ENCODE measurements at places on chromosomes 16 and 17. TPM values are rescaled to one million over a fixed set of nuclear protein-coding genes. Genes with fewer than 3 reads are reported as not detected.

The TNFRSF13B gene
- total RNA-seq, result not detected

The ODAD4 gene
- 0.15 TPM for total RNA-seq

The PERCC1 gene
- 111 TPM for total RNA-seq

The CDYL2 gene
- total RNA-seq, result 0.14 TPM

DNA sequence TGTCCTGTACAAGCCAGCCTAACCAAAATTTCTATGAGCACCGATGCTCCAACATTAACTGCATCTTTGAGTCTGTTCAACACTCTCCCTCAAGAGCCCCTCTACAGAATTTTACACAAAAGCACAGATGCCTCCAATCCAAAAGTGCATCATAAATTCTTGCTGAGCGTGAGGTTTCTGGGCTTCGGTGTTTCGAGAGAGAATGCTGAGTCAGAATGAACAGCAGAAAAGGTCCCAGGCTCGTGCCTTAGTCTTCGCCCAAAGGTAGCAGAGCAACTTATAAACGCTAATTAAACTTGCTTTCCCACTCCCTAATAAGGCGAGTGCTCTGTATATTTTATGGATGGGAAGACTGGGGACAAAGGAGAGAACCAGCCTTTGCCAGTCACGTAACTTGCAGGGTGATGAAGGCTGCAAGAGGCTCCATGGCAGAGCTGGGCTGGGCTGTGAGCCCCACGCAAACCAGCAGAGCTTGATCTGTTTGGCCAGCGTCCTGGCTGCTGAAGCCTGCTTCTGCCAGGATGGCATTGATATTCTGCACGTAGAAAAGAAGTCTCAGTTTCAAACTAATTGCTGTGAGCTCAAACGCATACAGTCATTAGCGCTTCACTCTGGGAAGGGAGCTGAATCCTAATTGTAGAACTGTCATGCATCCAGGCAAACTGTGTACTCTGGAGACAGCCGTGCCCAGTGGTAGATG lies 138.5 kb downstream of the DNAH9 start:
- H3K4me1 ChIP-seq, result no peaks in the 10 kb centered on the region
- H3K27me3 ChIP-seq, result no peaks in the 10 kb centered on the region
- no peak for DNase-seq
- no peak overlapping the region for H3K4me3 ChIP-seq

GRCh38 chr17:50051082-50051576 lies 4.8 kb upstream of the ITGA3 start:
- peak; percentile 54 for DNase-seq
- H3K36me3 ChIP-seq, result no peaks in the 10 kb centered on the region
- H3K4me3 ChIP-seq, result no peak overlapping the region
- no peak overlapping the region for H3K27ac ChIP-seq
- H3K4me1 ChIP-seq, result peaks cover 44% of the 10 kb centered on the region

GRCh38 chr17:51524524-51524923 lies 264.2 kb downstream of the UTP18 start:
- no peaks in the 10 kb centered on the region for H3K27me3 ChIP-seq
- no peak overlapping the region for H3K27ac ChIP-seq

GRCh38 chr16:27826893-27827289 lies 236.6 kb downstream of the GSG1L start:
- no peak for DNase-seq
- H3K36me3 ChIP-seq, result no peaks in the 10 kb centered on the region
- no peaks in the 10 kb centered on the region for H3K4me1 ChIP-seq

DNA sequence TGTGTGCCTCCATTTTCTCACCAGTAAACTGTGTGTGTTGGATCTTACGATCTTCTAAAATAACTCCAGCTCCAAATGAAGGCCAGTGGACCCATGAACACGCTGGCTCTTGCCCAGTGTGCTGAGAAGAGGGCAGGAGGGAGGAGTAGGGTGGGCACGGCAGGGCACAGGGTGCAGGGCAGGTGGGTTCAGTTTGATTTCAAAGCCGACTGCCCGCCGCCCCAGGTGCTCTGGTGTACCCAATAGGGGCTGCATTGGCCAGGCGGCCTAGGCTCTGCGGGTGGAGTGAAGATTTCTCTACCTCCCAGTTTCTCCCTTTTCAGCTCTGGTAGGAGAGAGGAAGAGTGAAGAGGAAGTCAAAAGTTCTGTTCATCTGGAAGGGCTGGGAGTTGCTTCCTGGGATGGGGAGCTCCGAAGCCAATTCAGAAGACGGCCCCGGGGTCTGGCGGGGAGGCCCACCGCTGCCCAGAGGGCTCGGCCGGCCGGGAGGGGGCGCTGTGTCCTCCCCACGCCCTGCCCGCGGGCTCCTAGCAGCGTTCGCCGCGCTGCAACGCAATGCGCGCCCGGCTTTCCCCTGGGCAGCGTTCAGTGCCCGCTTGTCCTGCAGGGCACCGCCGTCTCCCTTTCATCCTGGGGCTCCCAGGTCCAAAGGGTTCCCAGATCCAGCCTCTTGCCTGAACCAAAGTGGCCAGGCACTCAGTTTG lies 1.1 kb upstream of the CRHR1 start:
- H3K27ac ChIP-seq, result no peak overlapping the region
- DNase-seq, result peak; percentile 17
- H3K4me1 ChIP-seq, result no peaks in the 10 kb centered on the region
- H3K36me3 ChIP-seq, result no peaks in the 10 kb centered on the region
- peak overlapping the region; percentile 55 for H3K4me3 ChIP-seq

DNA sequence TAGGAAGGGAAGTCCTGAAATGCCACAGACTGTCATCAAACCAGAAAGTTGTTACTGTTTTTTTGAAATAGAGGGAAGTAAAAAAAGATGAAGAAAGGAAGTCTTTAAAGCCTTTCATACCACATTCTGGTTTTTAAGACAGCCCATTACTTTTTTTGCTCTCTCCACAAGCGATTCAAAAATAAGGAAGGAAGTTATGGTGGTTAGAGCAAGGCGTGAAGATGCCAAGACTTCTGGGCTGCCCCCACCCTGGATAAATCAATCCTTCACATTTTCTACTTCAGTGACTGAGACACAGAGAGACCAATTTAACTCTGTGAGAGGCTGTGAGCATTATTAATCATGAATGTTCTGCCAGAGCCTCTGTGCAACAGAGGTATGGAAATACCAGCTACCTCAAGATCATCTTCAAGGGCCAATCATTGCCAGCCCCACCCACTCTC lies 82.3 kb upstream of the BCAR1 start:
- H3K4me3 ChIP-seq, result no peak overlapping the region
- H3K36me3 ChIP-seq, result no peaks in the 10 kb centered on the region
- H3K27ac ChIP-seq, result no peak overlapping the region

GRCh38 chr17:2034806-2035540 lies 5.0 kb downstream of the DPH1 start:
- H3K4me1 ChIP-seq, result no peaks in the 10 kb centered on the region
- DNase-seq, result no peak
- H3K27me3 ChIP-seq, result no peaks in the 10 kb centered on the region
- no peak overlapping the region for H3K4me3 ChIP-seq
- no peak overlapping the region for H3K27ac ChIP-seq
- no peaks in the 10 kb centered on the region for H3K36me3 ChIP-seq

- no peak overlapping the region for H3K4me3 ChIP-seq
- DNase-seq, result no peak
- H3K36me3 ChIP-seq, result no peaks in the 10 kb centered on the region
- H3K27ac ChIP-seq, result no peak overlapping the region
- no peaks in the 10 kb centered on the region for H3K4me1 ChIP-seq
- no peaks in the 10 kb centered on the region for H3K27me3 ChIP-seq
Observed at GRCh38 chr16:13926464-13926863, 6.5 kb downstream of the ERCC4 start.

DNA sequence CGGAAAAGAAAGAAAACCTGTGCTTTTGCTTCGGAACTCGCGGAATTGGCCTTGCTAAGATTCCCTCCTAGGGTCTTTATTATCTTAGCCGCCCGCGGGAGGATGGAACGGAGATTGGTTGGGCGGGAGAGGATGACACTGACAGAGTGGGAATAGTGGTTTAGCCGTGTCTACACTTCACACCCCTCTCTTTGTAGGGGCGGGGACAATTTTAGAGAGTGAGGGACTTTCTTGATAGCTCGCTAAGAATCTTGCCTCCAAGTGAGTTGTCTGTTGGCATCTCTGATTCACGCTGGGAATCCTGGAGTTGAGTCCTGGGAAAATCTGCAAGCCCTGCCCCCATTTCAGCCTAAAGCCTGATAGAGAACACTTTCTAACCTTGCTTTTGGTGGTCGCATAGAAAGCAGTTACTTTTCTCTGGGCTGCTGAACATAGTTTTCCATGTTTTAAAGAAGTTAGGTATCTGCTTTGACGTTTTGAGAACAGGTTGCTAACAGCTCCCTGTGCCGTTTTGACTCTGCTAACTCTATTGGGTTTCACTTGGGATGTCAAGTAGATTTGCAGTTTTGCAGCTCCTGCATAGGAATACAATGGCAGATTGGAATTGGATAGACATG lies 697 bp downstream of the NOL11 start:
- H3K4me1 ChIP-seq, result peaks cover 6% of the 10 kb centered on the region
- H3K4me3 ChIP-seq, result peak overlapping the region; percentile 94

GRCh38 chr16:88309908-88310265 lies 72.9 kb upstream of the ZNF469 start:
- H3K4me3 ChIP-seq, result no peak overlapping the region
- peaks cover 8% of the 10 kb centered on the region for H3K4me1 ChIP-seq
- DNase-seq, result no peak
- no peaks in the 10 kb centered on the region for H3K36me3 ChIP-seq
- no peak overlapping the region for H3K27ac ChIP-seq

Measured in SJCRH30 (cell line).